ENCODE measurements at places on chromosomes 4 and X.
A peak's percentile ranks its signal among the peaks of the same experiment; 100 is the strongest.

DNA sequence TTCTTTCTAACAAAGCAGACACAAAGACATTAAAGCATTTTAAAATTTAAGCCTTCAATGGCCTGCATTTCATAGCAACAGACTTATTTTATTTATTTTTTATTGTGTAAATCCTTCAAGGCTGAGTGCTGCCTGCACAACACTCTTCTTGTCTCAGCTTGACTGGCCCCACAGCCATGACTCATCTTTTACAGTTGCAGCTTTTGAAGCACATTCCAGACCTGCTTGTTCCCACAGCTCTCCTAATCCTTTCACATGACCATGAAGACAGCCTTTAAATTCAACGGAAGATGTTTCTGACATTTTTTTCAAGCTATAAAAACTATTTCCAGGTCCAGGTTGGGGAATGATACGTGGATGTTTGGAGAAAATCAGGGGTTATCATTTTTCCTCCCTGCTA, 276.9 kb upstream of the TACR3 start:
- DNase-seq = no peak

DNA sequence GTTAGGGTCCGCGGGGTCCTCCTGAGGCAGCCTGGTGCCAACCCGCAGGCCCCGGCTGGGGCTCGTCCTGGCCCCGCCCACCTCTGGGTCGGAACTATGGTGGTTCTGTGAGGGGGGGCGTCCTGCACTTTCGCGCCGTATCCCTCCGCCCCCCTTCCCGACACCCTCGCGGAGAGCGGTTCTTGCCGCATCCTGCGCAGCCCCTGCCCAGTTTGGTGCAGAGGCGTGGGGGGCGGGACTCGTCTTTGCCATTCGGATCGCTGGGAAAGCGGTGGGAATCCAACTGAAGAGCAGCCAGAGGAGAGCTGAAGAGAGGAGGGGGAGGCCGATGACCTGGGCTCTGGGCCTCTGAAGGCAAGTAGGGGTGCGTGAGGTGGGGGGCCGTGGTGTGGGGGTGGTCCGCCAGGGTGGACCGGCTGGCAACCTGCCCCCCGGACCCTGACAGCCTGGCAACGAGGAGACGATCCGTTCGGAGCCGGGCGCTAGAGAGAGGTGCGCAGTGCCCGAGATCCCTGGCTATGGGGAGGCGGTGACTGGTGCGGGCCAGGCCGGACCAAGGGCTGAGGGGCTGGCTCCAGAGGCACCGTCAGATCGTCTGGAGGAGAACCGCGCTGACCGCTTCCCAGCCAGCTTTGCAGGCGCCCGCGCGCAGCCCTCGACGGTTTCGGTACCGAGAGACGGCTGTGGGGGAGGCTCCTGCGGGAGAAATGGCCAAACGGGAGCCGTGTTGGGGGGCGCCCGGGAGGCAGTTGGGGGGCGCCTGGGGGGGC, at the start of gene GPRASP1:
GPRASP1 (plus strand) TSS at position 242 of the 770 bp plus-strand sequence. CDS start 2,431 bp downstream, outside the sequence.
- peak; percentile 31 for DNase-seq

GRCh38 chrX:97057349-97057909, 173.7 kb downstream of the RPA4 start:
- DNase-seq = no peak

GRCh38 chr4:1683261-1683735, 815 bp downstream of the FAM53A start:
- no peak for DNase-seq

DNA sequence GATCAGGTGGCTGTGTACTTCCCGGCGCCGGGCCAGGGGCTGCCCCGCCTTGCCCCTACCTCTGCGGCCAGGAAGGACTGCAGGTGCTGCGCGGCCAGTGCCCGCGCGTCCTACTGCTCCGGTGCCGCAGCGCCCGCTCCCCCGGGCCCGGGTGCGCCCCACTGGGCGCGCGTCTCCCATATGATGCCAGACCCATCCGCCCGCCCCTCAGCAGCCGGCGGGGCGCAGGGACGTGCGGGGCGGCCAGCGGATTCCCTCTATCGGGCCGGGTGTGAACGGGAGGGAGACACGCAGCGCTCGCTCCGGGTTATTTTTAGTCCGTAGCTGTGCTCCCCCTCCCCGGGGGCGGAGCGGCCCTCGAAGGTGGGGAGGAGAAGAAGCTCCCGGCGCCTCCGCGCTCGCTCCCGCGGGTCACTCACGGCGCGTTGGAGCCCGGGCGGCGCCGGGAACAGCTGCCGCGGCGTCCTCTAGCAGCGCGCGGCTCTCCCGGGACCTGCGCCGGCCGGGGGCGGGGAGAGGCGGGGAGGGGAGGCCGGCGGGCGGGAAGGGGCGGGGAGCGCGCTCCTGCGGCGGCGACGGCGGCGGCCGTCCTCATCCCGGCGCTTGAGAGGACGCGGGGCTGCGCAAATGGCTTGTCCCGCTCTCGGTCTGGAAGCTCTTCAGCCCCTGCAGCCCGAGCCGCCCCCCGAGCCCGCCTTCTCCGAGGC, 103.6 kb downstream of the UCHL1 start:
- DNase-seq = peak; percentile 86

DNA sequence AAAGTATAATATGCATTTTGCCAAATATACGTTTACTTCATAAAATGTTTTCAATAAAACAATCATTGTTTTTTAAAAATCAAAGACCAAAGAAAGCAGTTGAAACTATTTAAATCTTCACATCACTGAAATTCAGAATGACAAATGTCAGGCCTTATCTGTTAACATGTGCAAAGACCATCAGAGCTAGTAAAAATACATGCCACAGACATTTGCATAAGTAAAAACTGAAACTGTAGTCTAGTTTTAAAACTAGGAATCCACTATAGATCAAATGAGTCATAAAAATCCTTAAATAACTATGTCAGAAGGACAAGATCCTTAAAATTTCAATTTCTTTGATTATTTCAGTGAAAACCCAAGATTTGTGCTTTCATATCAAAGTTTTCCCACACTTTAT, 24.8 kb downstream of the KLHL15 start:
- DNase-seq = no peak

DNA sequence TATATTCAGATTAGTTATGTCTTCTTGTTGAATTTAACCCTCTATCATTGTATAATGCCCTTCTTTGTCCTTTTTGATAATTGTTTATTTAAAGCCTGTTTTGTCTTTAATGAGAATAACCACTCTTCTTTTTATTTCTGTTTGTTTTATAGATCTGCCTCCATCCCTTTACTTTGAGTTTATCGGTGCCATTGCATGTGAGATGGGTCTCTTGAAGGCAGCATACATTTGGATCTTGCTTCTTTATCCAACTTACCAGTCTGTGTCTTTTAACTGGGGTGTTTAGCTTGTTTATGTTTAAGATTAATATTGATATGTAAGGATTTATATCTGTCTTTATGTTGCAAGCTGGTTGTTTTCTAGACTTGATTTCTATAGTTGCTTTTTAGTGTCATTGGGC, 115.8 kb downstream of the RTL3 start:
- no peak for DNase-seq

DNA sequence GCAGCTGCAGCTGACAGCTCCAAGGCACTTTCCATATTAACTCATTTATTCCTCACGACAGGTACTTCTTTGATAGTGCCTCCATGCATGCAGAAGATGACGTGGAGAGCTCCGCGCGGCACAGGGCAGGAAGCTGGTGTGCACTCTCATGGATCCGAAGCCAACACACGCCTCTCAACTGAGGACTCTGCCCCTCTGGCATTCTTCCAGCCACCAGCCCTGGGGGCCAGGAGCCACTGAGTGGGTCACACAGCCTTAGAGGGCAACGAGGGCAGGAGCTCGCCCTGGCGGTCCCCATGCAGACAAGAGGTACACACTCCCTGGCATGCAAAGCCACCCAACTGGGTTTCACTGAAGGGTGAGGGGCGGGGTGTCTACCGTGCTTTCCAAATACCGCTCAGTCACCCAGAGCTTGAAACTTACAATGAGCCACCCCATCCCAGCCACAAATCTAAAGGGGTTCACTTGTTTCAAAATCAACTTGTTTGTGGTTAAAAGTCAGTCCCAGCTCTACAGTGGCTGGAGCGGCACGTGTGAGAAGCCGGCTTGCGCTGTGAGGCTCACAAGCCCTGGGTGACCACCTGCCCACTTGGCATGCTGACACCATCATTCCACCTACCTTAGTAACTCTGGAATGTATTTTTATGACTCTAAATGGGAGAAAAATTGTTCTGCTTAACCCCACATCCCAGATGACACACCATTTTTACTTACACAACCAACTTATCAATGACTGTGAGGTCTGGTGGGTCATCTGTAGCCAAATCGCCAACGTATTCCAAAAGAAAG, 16.2 kb downstream of the NOP14 start:
- no peak for DNase-seq

- DNase-seq = no peak
Measured at GRCh38 chrX:68720851-68721250, 73.4 kb downstream of the STARD8 start.

DNA sequence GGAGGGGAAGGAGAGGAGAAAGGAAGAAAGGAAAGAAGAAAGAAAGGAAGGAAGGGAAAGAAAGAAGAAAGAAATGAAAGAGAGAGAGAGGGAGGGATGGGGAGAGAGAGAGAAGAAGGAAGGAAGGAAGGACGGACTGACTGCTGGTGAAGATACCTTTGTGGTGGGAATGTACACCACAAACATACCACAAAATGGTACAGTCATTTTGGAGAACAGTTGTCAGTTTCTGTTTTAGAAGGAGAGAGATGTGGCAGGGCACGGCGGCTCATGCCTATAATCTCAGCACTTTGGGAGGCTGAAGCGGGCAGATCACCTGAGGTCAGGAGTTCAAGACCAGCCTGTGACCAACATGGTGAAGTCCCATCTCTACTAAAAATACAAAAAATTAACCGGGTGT, 40.0 kb upstream of the SHISA3 start:
- DNase-seq = no peak

GRCh38 chr4:8770518-8771257, 101.0 kb downstream of the HMX1 start:
- no peak for DNase-seq

DNA sequence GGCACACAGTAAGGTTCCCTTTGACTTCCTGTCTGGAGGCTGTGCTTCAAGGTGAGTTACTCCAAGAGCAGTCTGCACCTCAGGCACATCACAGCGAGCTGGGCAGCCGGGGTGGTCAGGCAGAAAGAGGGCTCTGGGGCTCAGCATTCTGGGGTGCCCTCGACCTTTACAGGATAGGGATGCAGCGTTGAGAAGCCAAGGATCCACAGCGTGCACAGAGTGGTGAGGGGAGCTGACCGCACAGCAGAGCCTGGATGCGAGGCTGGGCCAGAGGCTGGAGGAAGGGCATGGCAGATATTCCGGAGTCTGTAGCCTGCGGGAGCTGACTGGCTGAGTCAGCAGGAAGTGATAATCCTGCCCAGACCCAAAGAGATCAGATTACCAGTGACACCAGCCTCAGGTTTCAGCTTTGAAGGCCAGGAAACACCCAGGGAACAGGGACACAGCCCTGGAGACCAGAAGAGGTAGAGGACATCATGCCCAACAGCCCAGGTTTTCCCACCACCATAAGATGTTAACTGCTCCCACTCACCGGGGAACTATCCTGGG, 38.4 kb upstream of the PDLIM3 start:
- DNase-seq = no peak

DNA sequence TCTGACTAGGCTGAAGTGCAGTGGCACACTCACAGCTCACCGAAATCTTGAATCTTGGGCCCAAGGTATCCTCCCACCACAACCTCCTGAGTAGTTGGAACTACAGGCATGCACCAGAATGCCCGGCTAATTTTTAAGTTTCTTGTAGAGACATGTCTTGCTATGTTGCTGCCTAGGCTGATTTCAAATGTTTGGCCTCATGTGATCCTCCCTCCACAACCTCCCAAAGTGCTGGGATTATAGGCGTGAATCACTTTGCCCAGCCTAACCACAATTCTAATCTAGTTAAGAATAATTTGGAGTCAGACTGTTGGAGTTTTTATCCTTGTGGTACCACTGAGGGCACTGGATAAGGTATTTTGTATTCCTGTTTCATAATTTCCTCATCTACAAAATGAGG, 317.5 kb upstream of the AGA start:
- no peak for DNase-seq

- no peak for DNase-seq
Measured at GRCh38 chrX:19709117-19709811, 178.1 kb downstream of the SH3KBP1 start.

DNA sequence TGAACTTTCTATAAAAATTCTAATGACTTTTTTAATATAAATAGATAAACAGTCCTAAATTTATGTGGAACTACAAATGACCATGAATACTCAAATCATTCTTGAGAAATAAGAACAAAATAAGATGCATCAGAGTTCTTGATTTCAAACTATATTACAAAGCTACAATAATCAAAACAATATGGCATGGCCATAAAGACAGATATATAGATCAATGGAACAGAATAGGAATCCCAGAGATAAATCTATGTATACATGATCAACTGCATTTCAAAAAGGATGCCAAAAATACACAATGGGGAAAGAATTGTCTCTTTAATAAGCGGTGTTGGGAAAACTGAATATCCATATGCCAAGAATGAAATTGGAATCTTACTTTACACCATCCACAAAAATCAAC, 98.4 kb upstream of the IL15 start:
- DNase-seq = no peak

DNA sequence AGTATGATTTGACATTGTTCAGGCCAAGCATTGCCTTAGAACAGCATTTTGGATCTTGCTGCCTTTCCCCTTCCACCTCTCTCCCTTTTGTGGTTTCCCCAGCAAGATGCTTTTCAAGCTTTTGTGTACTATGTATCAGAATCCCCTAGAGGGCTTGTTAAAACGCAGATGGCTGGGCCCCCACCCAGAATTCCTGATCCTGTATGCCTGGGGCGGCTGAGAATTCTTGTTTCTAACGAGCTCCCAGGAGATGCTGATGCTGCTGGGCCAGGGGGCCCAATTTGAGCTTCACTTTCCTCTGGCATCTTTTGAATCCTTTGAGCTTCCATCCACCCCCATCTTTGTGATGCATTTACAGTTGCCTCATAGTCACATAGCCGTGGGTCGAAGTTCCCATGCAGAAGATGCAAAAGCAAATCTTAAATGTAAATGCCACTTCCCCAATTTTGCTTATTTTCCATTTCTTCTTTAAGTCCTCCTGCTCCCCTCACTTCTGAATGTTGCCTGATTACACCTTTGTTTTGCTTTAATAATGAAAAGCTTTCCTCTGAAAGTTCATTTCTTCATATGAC, 18.5 kb downstream of the HCCS start:
- DNase-seq = no peak

Data from COR-L47 (cell line).